ENCODE measurements at places on chromosomes 4 and X. TPM values are rescaled to one million over a fixed set of nuclear protein-coding genes. Genes with fewer than 3 reads are reported as not detected.

DNA sequence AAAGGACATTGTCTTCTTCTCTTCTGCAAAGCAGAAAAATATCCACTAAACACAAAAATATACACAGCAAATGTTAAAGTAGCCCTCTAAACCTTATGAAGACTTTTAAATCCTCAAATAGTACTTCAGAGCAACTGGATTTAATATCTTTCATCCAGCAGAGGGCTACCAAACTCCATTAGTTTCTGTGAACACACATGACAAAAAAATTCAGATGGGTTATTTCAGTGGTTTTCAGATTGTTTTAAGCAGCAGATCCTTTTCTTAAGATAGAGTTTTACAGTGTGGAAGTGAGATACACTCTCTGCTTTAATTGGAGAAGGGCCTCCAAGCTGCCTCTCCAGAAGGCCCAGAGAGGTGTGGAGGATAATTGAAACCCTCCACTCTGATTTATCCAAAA is 56.7 kb downstream of the ANK2 start:
- no peaks in the 10 kb centered on the region for H3K27me3 ChIP-seq
- no peaks in the 10 kb centered on the region for H3K4me1 ChIP-seq
- H3K4me3 ChIP-seq = no peak overlapping the region
- DNase-seq = no peak
- H3K27ac ChIP-seq = no peak overlapping the region

DNA sequence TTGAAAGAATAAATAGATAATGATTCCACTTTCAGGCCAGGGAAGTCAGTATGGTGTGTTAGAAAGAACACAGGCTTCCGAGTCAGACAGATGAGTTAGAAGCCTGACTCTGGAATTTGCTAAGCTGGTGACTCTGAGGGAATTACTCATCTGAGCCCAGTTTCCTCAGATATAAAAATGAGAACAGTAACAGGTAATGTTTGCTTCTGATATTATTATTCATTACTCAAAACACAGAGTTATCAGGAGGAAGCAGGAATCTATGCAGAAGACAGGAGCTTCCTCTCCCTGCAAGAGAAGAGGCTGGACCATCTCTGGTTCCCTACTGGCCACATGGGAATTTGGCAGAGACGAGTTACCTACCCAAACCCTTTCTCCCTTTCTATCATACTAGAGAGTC is 163.1 kb downstream of the EVC2 start:
- H3K27ac ChIP-seq = no peak overlapping the region
- no peaks in the 10 kb centered on the region for H3K4me1 ChIP-seq
- no peak for DNase-seq
- H3K27me3 ChIP-seq = no peaks in the 10 kb centered on the region

Gene SLC7A11
- not detected for total RNA-seq

DNA sequence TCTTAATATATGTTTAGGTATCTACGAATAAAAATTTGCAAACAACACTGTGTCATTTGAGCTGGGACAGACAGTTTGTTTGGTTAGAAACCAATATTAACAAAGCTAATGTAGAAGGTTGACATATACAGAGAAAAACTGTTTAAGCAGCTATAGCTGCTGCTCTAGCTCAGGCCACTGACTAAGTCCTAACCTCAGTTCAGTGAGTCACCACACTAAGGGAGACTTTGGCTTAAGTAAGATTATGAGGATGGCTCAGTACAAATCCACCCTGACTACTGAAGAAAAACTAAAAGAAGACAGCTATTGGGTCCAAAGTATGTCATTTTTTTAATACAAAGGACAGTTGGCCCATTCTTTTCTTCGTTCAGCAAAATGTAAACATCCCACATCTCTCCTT is 717.3 kb upstream of the ACTRT1 start:
- no peak overlapping the region for H3K4me3 ChIP-seq
- no peaks in the 10 kb centered on the region for H3K36me3 ChIP-seq
- no peak for DNase-seq
- no peaks in the 10 kb centered on the region for H3K4me1 ChIP-seq
- no peak overlapping the region for H3K27ac ChIP-seq

Gene SAGE1
- not detected for total RNA-seq

Gene P2RY10
- total RNA-seq = 98.5 TPM

DNA sequence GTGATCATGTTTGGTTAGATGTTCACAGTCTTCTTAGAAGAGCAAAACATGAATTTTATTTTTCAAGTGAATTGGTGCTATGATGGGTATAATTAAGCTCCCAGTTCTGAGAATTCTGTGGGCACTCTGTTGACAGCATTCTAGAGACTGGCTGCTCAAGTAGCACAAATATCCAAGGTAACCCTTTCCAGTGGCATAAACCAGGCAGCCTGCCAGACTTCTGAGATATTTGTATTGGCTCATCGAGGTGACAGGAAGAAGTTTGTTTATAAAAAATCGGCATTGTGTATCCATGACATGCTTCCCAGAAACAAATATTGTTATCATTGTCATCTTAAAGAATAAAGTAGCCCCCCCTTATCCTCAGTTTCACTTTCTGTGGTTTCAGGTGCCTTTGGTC is 28.3 kb downstream of the LANCL3 start:
- H3K36me3 ChIP-seq = no peaks in the 10 kb centered on the region
- no peaks in the 10 kb centered on the region for H3K27me3 ChIP-seq
- no peak for DNase-seq
- H3K4me1 ChIP-seq = no peaks in the 10 kb centered on the region
- H3K4me3 ChIP-seq = no peak overlapping the region
- no peak overlapping the region for H3K27ac ChIP-seq

DNA sequence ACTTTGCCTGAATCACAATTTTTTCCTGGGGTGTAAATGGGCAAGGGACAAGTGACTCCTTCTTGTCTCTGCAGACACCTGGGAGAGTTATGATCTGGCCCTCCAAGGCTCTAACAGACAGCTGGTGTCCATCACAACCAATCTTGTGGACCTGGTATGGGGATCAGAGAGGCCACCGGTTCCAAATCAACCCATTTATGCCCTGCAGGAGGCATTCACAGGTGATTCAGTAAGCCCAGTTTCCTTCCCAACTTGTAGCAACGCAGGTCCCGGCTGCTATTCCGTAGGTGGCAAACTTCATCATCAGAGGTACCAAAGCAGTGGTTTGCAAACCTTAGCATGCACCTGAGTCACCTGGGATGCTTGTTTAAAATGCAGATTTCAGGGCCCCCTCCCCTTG is 8.8 kb downstream of the XPNPEP2 start:
- H3K36me3 ChIP-seq = no peaks in the 10 kb centered on the region

- H3K36me3 ChIP-seq = no peaks in the 10 kb centered on the region
- H3K27ac ChIP-seq = no peak overlapping the region
- no peaks in the 10 kb centered on the region for H3K27me3 ChIP-seq
- no peak for DNase-seq
These were observed 134.0 kb downstream of the HTR2C start for GRCh38 chrX:114717921-114718320.

DNA sequence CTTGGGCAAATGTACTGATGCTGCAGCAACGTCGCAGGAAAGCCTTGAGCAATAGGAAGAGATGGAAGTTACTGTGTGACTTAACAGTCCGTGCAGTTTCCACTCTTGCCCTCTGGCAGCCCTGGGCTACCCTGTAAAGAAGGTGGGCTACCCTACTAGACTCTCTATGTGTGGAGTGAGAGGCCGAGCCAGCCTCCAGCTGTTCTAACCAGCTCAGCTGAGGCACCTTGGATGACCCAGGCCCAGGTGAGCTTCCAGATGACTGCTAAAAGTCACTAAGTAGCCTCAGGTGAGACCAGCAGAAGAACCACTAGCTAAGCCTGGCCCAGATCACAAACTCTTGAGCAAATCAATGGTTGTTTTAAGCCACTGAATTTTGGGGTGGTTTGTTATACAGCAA is 34.9 kb upstream of the PPP2R2C start:
- no peak overlapping the region for H3K27ac ChIP-seq
- DNase-seq = no peak
- H3K4me1 ChIP-seq = no peaks in the 10 kb centered on the region
- no peak overlapping the region for H3K4me3 ChIP-seq
- no peaks in the 10 kb centered on the region for H3K27me3 ChIP-seq

Gene RENBP
- total RNA-seq = 8.6 TPM

Gene MAGEC1
- not detected for total RNA-seq

Gene DOCK11
- 70.3 TPM for total RNA-seq

DNA sequence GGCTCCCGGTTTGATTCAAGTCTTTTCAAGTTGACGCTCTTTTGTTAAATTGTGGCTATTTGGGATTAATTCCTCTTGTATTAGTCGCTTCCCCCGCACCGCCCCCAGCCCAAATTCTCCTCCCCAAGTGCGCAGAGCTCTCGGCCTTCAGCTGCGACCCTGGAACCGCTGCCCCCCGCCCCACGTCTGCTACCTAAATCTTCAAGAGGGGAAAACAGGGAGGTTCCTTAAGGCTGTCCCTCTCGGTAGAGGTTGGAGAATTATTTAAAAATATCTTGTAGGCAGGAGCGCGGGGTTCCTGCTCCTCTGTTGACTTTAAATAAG is 860 bp upstream of the RPS6KA3 start:
- peak overlapping the region; percentile 75 for H3K4me3 ChIP-seq
- no peaks in the 10 kb centered on the region for H3K36me3 ChIP-seq
- peaks cover 15% of the 10 kb centered on the region for H3K4me1 ChIP-seq

- no peak overlapping the region for H3K27ac ChIP-seq
- H3K4me3 ChIP-seq = no peak overlapping the region
- peaks cover 24% of the 10 kb centered on the region for H3K4me1 ChIP-seq
- H3K36me3 ChIP-seq = no peaks in the 10 kb centered on the region
- no peak for DNase-seq
These were observed 11.7 kb upstream of the OPN1LW start for GRCh38 chrX:154132366-154132765.

DNA sequence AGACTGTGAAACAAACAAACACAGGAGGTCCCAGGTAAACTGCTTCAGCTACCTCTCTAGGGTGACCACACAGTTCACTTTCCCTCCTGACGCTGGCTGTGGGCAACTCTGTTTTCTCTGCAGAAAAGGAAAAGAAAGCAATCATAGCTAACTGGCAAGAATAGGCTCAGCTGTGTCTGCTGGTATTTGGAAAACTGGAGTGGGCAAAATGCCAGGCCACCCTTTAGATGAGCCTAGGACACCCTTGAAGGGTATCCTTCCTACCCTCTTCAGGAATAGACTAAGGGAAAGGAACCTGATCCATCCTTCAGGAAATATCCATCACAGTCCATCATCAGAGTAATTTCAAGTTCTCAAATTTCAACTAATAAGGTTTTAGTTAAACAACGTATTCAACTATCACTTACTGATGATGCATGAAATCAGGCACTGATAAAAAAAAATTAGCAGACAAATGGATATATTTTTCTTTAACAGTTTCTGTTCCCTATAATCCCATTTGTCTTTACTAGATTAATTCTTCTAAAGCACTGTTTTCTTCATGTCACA is 60.9 kb downstream of the CAMK2D start:
- no peak overlapping the region for H3K4me3 ChIP-seq
- H3K27ac ChIP-seq = no peak overlapping the region
- no peak for DNase-seq
- no peaks in the 10 kb centered on the region for H3K4me1 ChIP-seq

DNA sequence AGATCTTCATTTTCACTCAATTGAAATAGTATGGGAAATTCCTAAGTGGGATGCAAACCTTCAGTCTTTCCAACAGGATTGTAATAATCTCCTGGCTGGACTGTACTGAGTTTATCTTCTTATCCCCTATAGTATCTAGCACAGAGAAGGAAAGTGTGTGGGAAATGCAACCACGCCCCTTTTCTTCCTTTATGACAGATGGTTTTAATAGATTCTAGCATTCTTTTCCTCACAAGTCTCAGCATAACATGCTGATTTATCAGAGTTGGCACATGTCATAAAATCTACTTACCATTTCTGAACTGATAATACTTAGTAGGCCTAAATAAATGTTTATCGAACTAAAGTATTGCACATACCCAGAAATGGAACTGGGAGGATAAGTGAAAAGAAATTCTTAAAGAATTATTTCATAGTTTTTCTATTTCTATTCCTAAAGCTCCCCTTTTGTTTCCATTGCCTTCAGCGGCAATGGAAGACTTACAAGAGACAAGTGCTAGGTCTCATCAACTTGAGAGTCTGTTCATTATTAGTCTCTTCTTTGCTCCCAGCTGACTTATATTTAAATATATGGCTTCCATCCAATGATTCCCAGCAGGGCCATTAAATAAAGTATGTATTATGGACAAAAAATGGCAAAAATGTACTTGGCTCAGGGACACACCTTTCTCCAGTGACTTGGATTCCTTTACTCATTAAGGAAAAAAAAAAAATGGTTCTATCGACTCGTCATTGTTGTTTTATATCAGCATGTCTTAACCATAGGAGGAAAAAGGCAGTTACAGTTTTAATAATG is 484.5 kb downstream of the IL1RAPL1 start:
- H3K4me1 ChIP-seq = no peaks in the 10 kb centered on the region
- no peak overlapping the region for H3K4me3 ChIP-seq
- no peaks in the 10 kb centered on the region for H3K36me3 ChIP-seq
- no peak overlapping the region for H3K27ac ChIP-seq
- no peak for DNase-seq

Gene ADH5
- total RNA-seq = 49.1 TPM

DNA sequence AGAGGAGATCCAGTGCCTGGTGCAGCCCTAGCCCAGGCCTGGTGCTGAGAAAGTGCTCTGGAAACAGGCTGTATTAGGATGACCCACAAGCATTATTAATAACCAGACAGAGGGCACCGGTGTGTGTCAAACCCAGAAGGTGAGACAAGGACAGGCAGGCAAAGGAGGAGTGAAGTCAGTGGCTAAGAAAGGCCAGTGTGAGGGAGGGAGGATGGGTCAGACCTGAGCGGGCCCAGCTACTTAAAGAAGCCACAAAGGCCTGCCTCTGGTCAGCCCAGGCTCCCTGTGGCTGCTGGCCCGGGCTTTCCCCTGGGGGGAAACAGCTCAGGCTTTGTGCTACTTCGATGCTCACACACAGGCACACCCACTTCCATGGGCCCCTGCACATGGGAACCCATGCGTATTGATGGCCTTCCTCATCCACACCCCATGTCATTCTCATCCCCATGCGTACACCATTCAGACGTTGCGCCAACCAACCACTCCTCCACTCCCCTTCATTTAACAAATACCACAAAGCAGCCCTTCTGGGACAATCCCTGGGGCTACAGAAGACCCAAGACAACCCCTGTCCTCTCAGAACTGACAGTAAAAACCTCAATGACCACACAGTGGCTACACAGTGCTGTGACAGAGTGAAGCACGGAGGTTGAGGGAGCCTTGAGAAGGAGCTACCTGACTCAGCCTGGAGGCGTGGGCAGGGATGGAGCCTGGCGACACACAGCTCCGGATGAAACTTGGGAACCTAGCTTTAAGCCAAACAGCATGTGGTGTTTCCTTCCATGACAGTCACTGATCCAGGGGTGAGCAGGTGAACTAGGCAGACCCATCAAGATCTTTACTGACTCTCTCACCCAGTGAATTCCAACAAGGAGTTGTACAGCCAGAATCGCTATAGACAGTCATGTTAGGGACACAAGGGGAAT is 24.9 kb upstream of the MTM1 start:
- H3K4me1 ChIP-seq = peaks cover 30% of the 10 kb centered on the region
- no peaks in the 10 kb centered on the region for H3K27me3 ChIP-seq
- H3K27ac ChIP-seq = no peak overlapping the region
- no peak overlapping the region for H3K4me3 ChIP-seq
- no peak for DNase-seq

- no peaks in the 10 kb centered on the region for H3K36me3 ChIP-seq
- DNase-seq = peak; percentile 71
- no peak overlapping the region for H3K27ac ChIP-seq
- H3K4me3 ChIP-seq = peak overlapping the region; percentile 66
- H3K4me1 ChIP-seq = peaks cover 31% of the 10 kb centered on the region
These were observed 1.7 kb upstream of the FGFRL1 start for GRCh38 chr4:1009542-1010394.

GRCh38 chr4:12041828-12042227 is 613.1 kb upstream of the HS3ST1 start:
- no peak overlapping the region for H3K27ac ChIP-seq
- DNase-seq = no peak
- no peak overlapping the region for H3K4me3 ChIP-seq
- no peaks in the 10 kb centered on the region for H3K4me1 ChIP-seq
- H3K36me3 ChIP-seq = no peaks in the 10 kb centered on the region
